ENCODE measurements at places on chromosomes 2 and 18.

DNA sequence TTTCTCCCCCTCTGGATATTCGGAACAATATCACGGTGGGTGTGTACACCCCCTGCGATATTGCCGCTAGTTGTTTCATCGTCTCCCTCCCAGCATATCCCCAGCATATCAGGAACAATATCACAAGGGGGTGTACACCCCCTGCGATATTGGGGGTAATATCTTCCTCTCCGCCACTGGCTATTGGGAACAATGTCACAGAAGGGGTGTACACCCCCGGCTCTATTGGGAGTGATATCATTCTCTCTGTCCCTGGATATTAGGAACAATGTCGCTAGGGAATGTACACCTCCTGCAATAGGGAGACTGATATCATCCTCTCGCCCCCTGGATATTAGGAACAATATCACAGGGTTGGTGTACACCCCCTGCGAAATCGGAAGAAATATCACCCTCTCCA, 1932.0 kb downstream of the SUCLG1 start:
- no peak for DNase-seq

DNA sequence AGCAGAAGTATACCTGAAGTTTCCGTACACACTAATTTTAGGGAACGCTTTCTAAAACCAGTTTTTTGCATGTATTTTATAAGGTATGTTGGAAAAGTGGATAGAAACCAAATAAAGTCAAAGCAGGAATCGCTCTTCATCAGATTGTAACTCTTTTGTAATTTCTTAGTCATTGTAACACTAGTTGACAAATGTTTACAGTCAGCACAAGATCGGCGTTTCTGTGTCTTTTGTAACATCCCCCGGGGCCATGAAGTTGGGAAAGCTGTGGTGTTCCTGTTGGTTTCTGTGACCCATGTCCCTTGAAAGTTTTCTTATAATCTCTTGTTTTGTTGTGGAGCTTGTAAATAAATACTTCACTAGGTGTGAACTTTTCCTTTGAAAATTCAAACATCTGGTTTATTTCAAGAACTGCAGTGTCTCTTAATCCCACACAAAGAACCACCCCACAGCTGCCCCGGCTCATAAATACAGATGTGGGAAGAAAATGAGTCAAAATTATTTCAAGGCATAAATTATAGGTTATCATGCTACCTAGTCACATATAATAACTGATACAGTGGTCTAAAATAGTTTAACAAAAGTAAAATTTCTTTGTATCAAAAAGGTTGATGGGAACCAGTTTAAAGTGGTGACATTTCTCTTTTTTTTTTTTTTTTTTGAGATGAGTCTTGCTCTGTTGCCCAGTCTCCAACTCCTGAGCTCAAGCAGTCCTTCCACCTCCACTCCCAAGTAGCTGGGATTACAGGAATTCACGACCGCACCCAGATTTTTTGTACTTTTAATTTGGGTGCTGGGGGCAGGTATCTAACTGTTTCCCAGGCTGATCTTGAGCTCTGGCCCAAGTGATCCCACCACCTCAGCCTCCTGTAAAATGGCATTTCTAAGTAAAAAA, 751 bp upstream of the NMI start:
- DNase-seq: no peak

DNA sequence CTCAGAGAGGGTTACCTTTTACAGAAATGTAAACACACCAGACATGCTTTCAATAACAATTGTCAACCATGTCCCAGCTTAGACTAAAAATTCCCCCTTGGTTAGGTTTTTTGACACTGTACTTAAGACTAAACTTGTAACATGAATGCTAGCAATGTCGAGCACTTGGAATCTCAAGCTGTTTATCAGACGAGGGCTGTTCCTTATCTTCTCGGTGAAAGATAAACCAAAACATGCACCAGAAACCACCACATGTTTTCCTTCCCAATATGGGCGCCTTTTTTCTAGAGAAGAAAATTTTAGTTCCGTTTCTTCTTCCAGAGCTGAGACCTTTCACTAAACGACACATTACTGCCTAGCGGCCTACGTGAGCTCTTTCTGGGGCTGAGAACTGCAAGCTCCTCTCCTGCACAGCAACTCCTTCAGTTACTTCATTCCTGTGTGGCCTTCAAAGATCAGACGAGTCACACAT, 42.4 kb upstream of the ACKR3 start:
- DNase-seq: no peak

GRCh38 chr2:8682719-8683667, 1.1 kb downstream of the ID2 start:
- peak; percentile 30 for DNase-seq

DNA sequence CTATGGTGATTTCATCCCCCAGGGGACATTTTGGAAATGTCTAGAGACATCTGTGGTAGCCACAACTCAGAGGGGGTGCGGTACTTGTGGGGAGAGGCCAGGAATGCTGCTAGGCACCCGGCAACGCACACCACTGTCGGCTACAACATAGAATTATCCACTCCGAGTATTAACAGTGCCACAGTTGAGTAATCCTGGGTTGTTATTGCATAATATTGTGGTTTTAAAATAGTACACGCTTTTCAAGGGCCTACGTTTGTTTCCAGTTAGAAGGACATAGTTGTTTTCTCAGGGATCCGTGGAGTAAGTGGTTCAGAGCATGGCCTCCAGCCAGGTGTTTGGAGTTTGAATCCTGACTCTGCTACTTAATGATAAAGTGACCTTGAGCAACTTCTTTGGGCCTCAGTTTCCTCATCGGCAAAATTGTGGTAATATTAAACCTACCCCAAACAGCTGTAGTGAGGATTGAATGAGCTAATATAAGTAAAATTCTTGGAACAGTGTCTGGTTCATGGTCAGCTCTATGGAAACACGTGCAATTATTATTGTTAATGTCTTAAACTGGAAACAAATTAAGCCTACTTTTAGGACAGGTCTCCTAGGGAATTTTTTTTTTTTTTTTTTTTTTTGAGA, 24.5 kb downstream of the CYP27A1 start:
- DNase-seq: no peak

- no peak for DNase-seq
Measured at GRCh38 chr2:12107939-12108338, 361.5 kb downstream of the LPIN1 start.

GRCh38 chr18:31590570-31590969, 1.1 kb upstream of the TTR start:
- no peak for DNase-seq

GRCh38 chr18:58135183-58135641, 91.2 kb downstream of the NEDD4L start:
- no peak for DNase-seq

GRCh38 chr2:30662268-30663131, 144.7 kb downstream of the CAPN13 start:
- DNase-seq: no peak

DNA sequence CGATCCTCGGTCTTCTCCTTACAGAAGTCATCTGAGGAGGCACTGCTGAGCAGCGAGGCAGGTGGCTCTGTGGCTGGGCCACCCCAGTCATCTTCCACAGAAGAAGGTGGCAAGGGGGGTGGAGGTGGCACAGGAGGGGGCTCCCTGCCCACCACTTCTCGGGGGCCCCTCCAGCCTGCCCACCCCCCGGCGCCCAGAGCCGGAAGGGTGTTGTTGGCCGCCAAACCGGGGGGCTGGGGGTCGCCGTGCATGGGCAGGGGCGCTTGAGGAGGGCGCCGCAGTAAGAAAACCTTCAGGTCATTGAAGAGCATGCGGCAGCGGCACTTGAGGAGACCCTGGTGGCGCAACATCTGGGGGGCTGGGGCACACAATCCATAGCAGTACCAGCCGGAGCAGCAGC, 2.5 kb downstream of the MARCHF4 start:
- DNase-seq: no peak

DNA sequence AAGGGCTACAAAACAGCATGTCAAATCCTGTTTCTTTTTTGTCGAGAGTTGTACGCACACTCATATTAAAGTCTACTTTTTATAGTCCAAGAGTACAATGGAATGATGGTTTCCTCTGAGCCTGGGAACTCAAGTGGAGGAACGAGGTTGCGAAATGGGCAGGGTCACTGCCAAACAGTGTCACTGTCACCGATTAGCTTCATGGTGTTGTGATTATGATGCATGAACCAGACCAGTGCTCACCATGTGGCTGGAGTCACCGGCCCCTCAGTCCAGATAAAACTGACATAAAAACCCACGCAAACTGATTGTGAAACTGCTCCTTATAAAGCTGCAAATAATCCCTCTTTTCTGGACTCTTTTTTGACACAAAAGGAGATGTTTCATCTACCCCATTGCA, 122.0 kb downstream of the COPS8 start:
- DNase-seq: no peak

GRCh38 chr2:222399038-222399783, 25.1 kb upstream of the SGPP2 start:
- DNase-seq: no peak

GRCh38 chr2:120699292-120699691, 36.4 kb upstream of the GLI2 start:
- no peak for DNase-seq

- no peak for DNase-seq
Measured at GRCh38 chr2:146602856-146603255, 1242.0 kb upstream of the ACVR2A start.

GRCh38 chr2:136247204-136247950, 129.4 kb upstream of the CXCR4 start:
- no peak for DNase-seq

- DNase-seq: no peak
Measured at GRCh38 chr2:39666491-39667101, 879 bp downstream of the TMEM178A start.

DNA sequence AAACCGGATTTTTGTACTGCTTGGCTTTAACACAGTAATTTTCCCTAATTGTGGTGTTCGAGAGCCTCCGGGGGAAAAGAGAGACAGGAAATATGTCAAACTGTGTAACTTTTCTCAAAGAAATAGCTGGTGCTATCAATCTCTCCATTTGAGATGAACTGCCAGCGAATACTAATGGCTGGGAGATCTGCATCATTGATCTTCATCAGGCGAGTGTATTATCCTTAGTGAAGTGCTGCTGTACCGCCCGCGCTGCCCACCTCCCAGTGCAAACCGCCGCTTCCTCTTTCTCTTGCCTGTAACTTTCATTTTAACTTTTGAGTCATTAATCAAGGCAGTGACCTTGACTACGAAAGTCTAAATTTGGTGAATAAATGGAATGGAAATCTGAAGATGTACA, 246.1 kb upstream of the ST6GAL2 start:
- DNase-seq: no peak

DNA sequence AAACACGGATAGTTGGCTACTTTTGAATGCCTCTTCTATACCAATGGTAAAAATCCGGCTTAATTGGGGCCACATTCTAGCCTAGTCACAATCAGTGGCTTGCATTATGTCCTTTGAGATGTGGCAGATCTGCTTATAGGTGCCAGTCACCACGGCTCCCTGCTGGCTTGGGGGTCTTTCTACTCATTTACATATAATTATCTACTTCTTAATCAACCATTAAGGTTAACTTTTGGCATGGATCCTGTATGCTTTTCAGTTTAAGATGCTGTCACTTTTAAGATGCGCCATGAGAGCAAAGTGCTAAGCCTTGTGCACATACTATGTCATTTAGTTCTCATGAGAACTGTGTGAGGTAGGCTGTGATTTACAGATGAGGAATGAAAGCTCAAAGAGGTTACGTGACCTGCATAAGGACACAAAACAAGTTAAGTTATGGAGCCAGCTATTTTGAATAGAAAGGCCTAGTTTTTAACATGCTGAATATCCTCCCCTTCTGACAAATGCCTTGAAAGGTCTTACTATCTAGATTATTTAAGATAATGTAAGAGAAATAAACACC, 4.1 kb downstream of the NEDD4L start:
- DNase-seq: no peak

GRCh38 chr2:237122214-237122666, 36.6 kb downstream of the COPS8 start:
- no peak for DNase-seq

- DNase-seq: no peak
Measured at GRCh38 chr2:146041274-146041910, 1521.5 kb upstream of the ZEB2 start.

DNA sequence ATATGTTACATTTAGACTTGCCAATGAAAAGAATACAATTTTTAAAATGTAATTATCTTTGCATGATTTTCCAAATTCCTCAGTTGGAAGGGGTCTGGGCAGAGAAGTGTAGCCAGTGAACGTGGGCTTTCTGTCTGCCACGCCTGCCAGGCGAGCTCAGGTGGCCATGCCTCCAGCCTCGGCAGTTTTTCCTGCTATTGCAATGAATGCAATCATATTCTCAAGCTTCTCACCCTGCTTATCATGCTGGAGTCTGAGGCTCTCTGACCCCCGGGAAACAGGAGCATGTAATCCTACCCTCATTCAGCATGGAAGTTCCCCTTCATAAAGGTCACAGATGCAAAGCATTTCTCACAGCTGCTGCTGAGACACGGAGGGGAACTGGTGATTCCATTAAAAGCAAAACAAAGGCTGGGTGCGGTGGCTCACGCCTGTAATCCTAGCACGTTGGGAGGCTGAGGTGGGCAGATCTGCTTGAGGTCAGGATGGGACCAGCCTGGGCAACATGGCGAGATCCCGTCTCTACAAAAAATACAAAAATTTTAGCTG, 154.8 kb downstream of the MBP start:
- no peak for DNase-seq

Measured in hippocampal formation (tissue), 2 donors.